Foreskin keratinocyte (primary cell): ENCODE measurements at places on chromosomes 3 and 15. TPM values are rescaled to one million over a fixed set of nuclear protein-coding genes. Genes with fewer than 3 reads are reported as not detected.

DNA sequence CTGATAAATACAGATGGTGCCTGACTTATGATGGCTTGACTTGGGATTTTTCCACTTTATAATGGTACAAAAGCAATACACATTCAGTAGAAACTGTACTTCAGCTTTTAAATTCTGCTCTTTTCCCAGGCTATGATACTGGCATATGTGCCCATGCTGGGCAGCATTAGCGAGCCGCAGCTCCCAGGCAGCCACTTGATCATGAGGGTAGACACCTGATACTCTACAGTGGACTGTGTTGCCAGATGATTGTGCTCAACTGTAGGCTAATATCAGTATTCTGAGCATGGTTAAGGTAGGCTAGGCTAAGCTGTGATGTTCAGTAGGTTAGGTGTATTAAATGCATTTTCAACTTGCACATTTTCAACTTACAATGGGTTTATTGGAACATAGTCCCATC, 17.7 kb upstream of the FEM1B start:
- no peak for DNase-seq

Gene SLCO3A1
- 10.5 and 13.7 TPM in 2 replicates for total RNA-seq

Gene KIF7
- total RNA-seq: 6.1 and 6.3 TPM in 2 replicates

DNA sequence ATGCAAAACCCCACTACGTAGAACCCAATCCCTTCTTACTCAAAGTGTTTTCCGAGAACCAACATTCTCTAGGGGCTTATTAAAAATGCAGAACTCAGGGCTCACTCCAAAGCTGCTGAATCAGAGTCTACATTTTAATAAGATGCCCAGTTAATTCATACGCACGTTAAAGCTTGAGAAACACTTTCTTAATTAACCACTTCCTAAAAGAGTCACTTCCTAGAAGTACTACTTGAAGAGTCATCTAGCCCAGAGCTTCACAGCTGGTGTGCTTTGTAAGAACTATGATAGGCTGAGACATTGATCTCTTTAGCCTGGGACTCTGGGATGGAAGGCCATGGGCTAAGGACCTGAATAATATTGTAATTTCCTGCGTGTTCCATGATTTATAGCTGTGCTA, 9.0 kb downstream of the COL6A5 start:
- DNase-seq: no peak

DNA sequence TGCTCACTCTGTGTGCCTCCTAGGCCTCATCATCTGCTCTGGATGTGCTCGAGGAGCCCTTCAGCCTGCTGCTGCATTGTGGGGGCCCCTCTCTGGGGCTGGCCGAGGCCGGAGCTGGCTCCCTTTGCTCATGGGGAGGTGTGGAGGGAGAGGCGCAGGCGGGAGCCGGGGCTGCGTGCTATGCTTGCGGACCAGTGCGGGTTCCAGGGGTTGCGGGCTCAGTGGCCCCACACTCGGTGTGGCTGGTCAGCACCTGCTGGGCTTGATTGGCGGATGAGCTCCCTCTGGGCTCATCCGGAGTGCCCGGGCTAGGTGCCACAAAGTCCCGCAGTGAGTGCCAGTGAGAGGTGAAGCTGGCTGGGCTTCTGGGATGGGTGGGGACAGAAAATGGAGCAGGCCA, 264.2 kb downstream of the SI start:
- no peak for DNase-seq

- peak; percentile 18 for DNase-seq
Observed at GRCh38 chr15:32029409-32029861, 880 bp upstream of the CHRNA7 start.

GRCh38 chr3:61031503-61031902, 219.7 kb downstream of the FHIT start:
- no peak for DNase-seq

- DNase-seq: no peak
Observed at GRCh38 chr15:40100947-40101905, 7.5 kb downstream of the BMF start.

Gene GOLGA6D
- not detected in 2 replicates for total RNA-seq

- peak; percentile 38 for DNase-seq
Observed at GRCh38 chr3:32569540-32570420, 878 bp downstream of the DYNC1LI1 start.

Gene SST
- not detected in 2 replicates for total RNA-seq

Gene PLA2G4F
- total RNA-seq: 0.92 and 1.2 TPM in 2 replicates

GRCh38 chr3:11661827-11662226, 18.1 kb upstream of the VGLL4 start:
- DNase-seq: no peak

DNA sequence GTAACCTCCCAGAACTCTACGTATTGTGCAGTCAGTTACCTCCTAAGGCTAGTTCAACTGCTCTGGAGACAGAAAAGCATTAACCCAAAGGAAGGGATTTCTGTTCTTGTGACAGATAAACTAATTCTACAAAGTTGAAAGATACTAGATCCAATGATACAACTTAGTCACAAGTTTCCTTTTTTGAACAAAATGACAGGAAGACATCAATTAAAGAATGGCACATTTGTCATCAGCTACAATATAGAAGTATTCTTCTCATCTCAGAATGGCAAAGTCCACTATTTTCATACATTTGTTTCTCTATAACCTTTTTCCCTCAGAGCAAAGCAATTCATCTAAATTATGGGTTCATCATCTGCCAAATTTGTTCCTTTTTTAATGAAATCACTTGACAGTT, 43.7 kb downstream of the ISL2 start:
- DNase-seq: no peak

Gene TMEM207
- total RNA-seq: not detected in 2 replicates

GRCh38 chr3:47225310-47225906, 57.2 kb downstream of the KIF9 start:
- DNase-seq: no peak

- DNase-seq: no peak
Observed at GRCh38 chr3:11389386-11390268, 117.4 kb downstream of the ATG7 start.

DNA sequence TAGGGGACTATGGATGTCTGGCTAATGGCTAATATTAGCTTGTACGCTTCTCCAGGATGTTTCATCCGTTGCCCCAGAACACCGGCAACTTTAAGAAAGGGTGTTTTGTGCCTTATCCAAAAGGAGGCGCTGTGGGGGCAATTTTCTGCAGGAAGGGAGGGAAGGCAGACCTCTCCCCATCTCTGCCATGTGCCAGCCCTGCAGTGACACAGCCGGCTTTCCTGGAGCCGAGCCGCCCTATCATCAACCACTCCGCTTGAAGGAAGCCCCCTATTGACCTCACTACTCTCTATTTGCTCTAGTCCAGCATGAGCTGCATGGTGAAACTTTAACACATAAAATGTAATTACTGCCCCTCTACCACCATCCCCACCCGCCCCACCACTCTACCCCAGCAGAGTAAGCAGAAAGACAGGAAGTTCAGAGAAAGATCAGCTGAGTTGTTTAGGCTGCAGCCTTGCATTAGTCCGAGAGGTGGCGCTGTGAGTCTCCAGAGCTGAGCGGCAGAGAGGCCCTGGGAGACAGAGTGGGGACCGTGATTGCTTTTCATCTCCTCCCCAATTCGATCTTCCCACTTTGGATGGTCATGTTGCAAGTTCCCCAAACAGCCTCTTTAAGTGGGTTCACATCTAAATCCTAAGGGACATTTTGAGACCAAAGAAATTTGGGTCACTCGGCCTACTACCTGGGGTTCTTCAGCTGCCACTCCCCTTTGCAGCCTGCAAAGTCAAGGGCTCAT, 24.5 kb upstream of the RAD18 start:
- DNase-seq: no peak

Gene FAH
- 21.8 and 25.8 TPM in 2 replicates for total RNA-seq

DNA sequence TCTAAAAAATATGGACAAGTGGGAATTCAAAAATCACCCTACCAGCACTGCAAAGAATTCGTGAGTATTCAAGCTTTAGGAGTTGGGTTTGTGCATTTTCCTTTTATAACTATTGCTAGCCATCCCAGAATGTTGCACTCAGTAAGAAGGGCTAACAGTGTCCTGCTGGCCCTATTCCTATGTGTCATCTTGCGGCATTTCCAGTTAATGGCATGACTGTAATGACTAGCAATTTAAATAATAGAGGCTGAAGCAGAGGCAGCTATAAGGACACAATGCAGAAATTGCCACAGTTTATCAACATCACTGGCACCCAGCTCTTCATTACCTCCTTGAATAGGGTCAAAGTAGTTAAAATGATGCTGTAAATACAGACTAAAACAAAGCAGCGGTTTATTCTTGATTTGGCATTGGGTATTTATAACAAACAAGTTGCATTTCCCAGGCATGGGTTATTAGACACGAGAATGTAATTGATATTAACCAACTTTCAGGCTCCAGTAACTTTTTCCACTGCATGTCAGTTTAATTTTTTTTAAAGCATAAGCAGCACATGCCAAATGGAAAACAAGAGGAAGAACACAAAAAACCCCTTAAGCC, 177.6 kb downstream of the FHIT start:
- no peak for DNase-seq

DNA sequence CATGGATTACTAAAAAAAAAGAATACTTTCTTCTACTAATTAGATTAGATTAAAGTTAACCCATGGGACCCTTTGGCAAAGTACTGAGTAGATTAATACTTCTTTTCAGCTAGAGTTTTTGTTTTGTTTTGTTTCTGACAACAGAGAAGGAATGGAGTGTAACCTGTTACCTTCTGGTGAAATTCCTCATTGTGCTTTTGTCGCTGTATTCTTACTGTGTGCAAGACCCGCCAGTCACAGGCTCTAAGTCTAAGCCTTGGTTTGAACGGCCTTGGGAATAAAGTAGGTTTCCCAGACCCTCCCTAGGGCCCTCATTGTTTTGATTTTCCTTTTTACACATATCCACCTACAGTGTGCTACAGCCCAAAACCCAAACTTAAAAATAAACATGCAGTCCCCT, 171.1 kb upstream of the IL12A start:
- no peak for DNase-seq

Gene SLC28A1
- total RNA-seq: not detected in 2 replicates

Gene KLF15
- 0.11 TPM in 1 of 2 replicates, not detected in the other for total RNA-seq

DNA sequence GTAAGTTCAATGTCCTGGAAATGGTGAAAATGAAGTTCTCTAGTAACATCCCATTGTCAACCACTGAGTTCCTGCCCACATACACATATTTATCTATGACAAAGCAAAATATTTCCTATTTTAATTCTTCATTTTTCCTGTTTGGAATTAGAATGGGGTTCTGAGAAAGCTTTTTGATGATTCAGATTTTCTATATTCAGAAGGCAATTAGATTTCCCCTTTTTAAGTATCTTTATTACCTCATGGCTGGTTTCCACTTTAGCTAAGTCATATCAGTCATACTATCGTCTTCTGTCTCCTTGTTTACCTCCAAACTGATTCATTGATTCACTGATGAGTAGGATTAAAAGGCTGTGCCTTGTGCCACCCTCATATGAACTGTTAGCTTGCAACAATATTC, 17.9 kb downstream of the ETFA start:
- DNase-seq: peak; percentile 33

Gene RETNLB
- total RNA-seq: not detected in 2 replicates

- DNase-seq: no peak
Observed at GRCh38 chr3:155393316-155393715, 99.8 kb upstream of the STRIT1 start.

Gene IL16
- 0.07 TPM in 1 of 2 replicates, not detected in the other for total RNA-seq

- no peak for DNase-seq
Observed at GRCh38 chr3:43752905-43753304, 62.2 kb downstream of the ABHD5 start.

DNA sequence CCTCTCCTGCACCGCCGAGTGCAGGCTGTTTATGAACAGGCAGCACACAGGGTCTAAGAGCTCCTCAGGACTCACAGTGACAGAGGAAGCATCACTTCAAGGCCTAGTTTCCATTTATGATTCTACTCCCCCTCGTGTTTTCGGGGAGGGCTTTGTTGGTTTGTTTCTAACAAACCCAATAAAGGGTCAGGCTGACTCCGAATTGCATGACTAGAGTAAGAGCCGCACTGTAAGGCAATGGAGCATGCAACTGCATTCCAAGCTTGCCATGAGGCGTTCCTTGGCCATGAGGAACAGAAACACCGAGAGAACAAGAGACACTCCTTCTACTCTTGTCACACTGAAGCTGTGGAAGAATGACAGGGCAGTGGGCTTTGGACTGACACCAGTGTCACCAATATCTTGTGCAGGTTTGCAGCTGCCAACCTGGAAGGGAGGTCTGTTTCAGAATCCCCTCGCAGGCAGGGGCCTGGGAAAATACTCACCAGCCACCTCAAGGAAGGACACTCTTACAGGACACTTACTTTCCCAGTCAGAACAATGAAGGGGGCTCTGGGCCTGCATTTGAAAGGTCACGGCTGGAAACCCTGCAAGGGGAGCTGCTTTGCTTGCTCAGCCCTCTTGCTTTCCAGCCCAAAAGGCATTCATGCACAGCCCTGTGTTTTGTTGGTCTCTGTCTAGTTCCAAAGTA, 96.8 kb downstream of the ADAMTS17 start:
- no peak for DNase-seq

DNA sequence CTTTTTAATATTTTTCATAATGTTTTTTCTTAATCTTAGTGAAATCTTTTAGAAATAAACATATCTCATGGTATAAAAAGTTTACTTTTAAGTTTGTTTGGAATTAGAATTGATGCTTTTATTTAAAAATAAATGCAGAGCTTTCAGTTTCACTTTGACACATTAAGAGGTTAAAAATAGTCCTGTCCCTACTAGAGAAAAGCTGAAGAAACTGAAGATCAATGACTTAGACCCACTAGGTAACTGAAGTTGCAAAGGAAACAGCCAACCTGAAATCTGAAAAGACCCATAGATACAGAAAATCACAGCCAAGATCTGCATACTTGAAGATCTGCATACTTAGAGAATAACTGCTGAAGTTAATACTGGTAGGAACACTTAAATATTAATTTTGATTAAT, 237.6 kb downstream of the RAP2B start:
- no peak for DNase-seq

- no peak for DNase-seq
Observed at GRCh38 chr3:72571638-72572114, 276.6 kb downstream of the SHQ1 start.

DNA sequence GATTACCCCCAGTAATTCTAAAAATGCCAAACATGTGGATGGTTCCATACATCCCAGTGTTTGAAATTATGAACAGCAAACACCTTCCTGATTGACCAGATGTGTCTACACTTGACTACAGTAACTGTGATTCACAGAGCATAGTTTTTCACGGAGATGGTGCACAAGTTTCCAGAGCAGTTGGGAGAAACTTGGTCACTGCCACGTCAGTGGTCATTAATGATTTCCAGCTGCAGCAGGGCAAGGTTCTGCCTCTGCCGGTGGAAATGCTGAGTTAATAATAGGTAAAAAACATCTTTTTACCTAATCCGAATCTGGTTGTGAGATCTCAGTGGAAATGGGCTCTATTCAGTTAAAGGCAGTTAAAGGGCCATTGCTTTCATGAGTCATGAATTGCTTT, 154.1 kb upstream of the FEZF2 start:
- DNase-seq: no peak

DNA sequence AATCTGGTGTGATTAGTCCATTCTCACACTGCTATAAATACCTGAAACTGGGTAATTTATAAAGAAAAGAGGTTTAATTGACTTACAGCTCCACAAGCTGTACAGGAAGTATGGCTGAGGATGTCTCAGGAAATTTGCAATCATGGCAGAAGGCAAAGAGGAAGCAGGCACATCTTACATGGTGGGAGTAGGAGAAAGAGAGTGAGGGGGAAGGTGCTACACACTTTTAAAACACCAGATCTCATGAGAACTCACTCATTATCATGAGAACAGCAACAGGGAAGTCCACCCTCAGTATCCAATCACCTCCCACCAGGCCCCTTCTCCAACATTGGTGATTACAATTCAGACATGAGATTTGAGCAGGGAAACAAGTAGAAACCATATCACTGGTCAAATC, 24.0 kb upstream of the ACP3 start:
- DNase-seq: no peak

GRCh38 chr3:8767667-8768363, 1.6 kb downstream of the OXTR start:
- peak; percentile 46 for DNase-seq
